ENCODE measurements at places on chromosomes 3 and 15.

DNA sequence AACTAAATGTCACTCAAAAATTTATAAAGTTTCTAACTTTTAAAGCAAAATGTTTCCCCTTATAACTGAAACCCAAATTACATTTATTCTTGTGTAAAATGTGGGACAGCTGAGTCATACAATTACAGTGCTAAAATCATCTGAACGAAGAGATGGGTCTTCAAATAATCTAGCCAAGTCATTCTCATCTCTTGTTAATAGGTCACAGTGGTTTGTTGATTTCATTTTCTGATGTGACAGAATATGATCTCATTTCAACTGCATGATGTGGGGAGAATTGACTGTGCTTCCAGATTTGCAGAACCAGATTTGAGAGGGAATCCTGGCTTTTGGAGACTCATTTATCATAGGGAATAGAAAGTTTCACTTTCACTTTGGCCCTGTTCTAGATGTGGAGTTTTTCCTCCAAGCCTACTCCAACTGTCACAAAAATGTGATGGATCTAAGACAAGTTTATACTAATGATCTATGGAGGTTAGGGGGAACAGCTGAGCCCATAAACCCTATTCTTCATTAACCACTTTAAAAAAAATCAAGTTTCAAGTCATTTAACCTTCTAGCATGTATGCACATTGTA lies 685.0 kb downstream of the PDCD6IP start:
- no peak for DNase-seq

DNA sequence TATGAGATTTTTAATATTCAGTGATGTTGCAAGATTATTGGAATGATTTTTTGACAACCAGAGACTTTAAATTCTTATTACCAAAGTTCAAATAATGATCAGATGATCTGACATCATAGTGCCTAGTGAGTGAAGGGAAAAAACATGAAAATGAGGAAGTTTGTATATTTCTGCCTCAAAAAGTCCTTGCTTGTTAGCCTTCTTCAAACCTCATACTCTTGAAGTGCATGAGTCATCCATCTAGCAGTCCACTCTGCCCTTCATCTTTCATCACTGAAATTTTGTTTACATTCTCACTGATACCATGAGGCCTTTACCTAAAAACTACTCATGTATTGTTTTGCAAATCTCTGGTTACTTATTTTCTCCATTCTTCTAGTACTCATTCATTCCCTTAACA lies 23.9 kb upstream of the OR5H6 start:
- DNase-seq = no peak

DNA sequence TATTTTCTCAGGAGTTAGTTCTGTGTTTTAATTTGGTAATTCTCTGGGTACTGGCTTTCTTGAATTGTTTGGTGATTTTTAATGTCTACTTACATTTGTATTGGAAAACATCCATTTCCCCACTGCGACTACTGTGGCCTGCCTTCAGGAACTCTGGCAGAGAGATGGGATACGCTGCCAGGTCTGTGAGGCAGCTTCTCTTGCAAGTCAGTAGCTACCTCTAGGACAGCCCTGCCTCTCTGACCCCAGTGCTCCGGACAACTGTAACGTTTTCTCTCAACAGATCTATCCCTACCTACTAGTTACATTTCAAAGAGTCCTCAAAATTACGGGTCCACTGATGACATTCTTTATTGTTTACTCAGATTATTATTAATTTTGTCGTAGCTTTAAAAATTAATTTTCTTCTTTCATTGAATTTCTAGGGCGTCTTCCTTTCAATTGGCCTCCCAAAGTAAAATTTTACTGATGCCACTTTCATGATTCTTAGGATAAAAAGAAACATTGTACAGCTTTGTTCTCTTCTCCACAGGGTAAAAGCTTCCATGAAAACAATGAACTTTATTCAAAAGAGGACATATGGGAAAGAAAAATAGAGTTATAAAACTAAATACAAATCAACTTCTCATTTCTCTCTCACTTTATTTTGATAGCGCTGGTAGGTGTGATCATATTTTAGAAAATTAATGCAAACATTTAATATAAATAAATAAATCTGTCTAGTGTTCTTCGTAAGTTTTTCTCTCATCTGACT lies 123.2 kb upstream of the GOLGA8J start:
- DNase-seq = no peak

- peak; percentile 98 for DNase-seq
These were observed at the start of gene UACA for GRCh38 chr15:70763120-70763949. Gene UACA (minus strand): TSS chr15:70763558. CDS start chr15:70763407, 151 bp downstream.

DNA sequence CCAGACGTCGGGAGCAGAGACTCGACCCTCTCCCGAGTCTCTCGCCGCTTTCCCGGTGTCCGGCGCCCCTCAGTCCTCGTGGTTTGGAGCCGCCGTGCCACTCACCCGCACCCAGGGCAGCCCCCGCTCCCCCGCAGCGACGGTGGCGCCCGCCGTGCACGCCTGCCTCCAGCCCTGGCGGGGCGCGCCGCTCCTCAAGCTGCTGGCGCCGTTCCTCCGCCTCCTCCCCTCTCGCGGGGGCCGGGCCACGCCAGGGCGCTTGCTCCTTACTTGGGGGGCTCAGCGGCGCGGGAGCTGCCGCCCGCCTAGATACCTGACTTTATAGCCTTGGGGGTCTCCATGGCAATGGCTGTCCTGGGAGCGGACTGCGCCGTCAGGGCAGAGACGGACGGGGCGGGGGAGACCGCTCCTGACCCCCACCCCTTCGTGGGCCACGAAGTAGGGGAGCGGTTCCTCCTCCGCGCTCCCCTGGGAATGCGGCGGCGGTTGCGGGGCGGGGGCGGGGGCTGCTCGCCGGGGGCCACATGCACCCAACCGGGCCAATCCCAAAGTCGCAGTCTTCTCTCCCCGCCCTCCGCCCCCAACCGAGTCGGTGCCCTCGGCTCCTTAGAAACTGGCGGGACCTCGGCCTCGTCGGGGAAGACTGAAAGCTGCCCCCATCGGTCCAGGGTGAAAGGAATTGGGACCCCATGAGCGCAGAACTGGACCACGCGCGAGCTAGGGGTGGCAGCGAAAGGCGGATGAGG lies at the start of gene ANKRD63:
Gene ANKRD63, minus strand, starts transcription at position 196 of the 746 bp plus-strand sequence. CDS start 478 bp downstream, outside the sequence.
- DNase-seq = no peak

- DNase-seq = no peak
These were observed 126.4 kb downstream of the P2RY1 start for GRCh38 chr3:152961323-152961722.

GRCh38 chr3:45774581-45775521 lies 21.5 kb downstream of the SLC6A20 start:
- DNase-seq = no peak

- DNase-seq = no peak
These were observed 56.3 kb upstream of the LRIG1 start for GRCh38 chr3:66557170-66557569.

- no peak for DNase-seq
These were observed 70.7 kb downstream of the DCLK3 start for GRCh38 chr3:36693670-36694069.

DNA sequence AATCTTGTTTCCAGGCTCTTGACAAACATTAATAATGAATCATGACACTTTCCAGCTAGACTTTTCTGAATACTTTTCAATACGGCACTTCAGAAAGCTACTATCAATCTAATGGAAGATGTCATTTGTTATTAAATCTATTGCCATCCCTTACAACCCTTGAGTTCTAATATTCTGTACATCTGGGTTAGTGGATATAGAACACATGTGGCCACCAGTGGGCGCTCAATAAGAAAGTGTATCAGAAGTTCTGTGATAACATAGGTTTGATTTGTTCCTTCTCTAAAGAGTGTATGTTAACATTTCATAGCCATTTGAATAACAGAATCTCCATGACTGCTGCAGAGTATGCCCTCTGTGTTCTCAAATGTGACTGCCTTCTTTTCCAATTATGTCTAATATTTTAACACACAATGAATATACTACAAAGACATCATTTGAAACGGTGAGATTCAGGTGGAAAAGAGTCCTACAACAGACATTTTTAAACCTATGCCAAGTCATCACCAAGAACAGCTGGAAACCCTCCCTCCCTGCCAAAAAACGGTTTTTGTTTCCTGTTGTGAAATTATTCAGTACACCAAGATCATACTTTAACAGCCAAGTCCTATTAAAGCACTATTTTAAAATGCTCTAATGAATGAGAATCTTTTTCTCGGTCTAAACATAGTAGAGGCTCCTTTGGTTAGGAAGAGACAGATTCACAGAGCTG lies 22.2 kb downstream of the ALDH1A2 start:
- DNase-seq = no peak

DNA sequence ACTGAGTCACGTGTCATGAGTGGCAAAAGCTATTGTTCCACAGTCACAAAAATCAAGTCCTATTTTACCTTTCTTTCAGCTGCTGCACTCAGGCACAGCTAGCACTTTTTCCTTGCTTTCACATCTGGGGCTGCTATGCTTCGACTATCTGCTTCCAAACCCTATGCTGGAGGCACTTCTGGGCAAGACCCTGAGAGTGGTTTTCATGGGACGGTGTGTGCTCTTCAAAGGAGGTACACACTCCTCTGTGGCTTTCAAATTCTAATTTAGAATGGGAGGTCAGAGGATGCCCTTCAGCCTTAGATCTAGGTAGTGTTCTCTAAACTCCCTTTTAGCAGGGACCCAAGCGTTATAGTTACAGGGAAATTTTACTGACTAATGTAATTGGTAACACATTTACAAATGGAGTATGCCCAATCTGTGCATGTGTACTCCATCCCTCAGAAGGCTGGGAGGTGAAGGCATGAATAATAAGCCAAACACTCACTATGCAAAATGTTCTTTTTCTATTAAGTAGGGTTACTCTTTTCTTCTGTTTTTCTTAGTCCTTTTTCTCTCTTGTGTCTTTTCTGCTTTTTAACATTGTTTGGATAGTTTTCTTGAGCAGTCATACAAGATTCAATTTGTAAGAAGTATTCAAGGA lies 188.3 kb downstream of the LSAMP start:
- no peak for DNase-seq

- DNase-seq = no peak
These were observed 43.1 kb upstream of the SRGAP3 start for GRCh38 chr3:9292516-9292915.

- DNase-seq = no peak
These were observed 86.2 kb downstream of the GABRB3 start for GRCh38 chr15:26686547-26687187.

DNA sequence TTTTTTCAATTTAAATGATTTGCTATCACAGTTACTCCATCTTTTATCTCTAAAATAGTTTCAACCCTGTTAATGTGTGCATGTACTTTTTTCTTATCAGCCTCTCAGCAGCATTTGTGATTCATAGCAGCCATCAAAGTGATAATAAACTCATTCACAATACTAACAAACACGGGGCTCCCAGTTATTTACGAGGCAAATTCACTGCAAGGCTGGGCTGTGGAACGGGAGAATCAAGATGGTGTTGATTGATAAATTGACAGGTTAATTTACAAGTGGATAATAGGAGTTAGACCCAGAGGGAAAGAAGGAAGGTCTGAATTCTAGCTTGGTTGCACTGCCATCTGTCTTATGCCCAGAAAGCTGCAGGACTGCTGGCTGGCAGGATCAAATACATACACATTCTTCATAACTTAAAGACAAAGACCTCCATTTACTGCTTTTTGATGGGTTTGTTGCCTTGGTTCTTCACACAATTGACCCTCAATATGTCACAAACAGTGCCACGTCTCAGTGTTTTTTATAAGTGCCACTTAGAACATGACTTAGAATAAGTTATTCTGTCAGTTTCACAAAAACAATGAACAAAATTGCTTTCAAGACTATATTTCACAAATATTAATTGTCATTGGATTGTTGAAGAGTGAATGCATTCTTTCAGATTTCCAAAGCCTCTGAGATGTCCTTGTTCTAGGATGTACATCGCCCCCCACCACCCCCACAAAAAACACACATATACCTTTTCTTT lies 562.8 kb downstream of the NR2F2 start:
- DNase-seq = no peak

DNA sequence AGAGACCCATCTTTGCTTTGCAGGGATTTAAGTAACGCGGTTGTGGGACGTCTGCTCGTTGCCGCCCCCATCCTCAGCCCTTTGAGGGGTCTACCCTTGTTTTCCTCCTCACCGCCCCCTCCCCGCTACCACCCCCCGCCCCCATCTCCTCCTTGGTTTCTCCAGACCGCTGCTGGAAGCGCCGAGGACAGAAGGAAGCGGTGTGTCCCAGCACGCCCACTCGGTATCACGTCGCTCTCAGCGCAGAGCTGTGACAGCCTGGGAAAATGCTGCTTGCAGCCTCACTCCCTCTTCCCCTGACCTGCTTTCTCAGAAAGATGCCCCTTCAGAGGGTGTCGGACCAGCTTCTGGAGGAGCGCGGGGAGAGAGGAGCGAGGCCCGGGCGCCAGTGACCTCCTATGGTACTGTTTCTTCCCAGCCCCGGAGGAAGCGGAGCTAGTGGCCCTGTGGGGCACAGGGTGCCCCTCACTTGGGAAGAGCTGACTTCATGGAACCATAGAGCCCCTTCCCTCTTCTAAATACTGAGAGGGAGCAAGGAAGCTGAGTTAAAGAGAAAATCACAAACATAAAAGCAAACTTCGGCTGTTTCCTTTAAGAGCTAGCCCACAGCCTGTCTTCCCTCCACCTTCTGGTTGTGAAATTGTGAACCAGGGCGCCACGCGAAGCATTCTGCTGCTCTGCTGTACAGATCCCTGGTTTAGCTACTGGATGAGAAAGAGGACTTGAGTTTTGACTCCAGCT lies 698 bp downstream of the IL1RAP start:
- DNase-seq = peak; percentile 23

- no peak for DNase-seq
These were observed 27.7 kb downstream of the CCDC54 start for GRCh38 chr3:107404727-107405469.

GRCh38 chr3:146594843-146595482 lies 10.2 kb downstream of the PLSCR5 start:
- DNase-seq = no peak

- DNase-seq = no peak
These were observed 88.3 kb downstream of the TMEM266 start for GRCh38 chr15:76147906-76148570.

- DNase-seq = no peak
These were observed 128.5 kb downstream of the CHSY1 start for GRCh38 chr15:101123222-101123910.

- DNase-seq = no peak
These were observed 581.1 kb downstream of the ZNF385D start for GRCh38 chr3:21169948-21170347.

DNA sequence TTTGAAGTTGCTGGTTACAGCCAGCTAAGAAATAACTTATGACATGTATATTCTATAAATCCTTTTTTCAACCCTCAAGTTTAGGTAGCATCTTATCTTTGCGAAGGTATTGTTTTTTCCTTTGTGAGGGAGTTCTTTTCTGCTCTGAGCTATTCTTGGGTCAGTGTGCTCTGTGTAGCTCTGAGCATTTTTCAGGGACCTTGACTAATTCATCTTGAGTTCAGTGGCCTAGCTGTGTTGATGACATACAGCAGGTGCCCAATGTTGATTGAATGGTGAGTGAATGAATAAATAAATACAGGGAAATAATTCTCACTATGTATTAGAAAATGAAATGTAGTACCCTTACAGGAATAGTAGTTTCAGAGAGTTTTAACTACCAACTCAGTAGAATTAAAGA lies 335.3 kb downstream of the IL20RB start:
- no peak for DNase-seq

Measured in gastrocnemius medialis (tissue), 4 donors.